KBM-7 (cell line): ENCODE measurements at places on chromosomes 6 and 20.

DNA sequence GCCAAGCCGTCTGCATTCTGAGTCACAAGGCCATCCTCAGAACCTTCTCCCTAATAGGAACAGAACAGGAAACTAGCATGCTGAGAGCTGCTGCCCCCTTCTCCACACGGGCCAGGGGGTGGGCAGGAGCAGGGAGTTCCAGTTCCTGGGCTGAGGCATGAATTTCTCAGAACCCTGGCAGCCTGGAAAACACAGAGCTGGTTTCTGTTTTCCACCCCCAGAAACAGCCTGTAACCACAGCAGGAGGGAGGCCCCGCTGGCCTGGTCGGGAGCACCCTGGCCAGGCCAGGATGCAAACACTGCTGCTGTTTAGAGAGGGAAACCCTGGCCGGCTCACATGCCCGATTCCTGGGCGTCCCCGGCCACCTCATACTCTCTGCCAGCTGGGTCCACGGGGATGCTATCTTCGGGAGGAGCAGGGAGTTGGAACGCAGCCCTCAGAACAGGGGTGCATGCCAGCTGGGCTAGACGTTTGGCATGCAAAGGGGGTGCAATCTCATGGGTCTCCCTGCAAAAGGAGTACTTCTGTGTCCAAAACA, 130.1 kb downstream of the NFATC2 start:
- DNase-seq: peak; percentile 64

DNA sequence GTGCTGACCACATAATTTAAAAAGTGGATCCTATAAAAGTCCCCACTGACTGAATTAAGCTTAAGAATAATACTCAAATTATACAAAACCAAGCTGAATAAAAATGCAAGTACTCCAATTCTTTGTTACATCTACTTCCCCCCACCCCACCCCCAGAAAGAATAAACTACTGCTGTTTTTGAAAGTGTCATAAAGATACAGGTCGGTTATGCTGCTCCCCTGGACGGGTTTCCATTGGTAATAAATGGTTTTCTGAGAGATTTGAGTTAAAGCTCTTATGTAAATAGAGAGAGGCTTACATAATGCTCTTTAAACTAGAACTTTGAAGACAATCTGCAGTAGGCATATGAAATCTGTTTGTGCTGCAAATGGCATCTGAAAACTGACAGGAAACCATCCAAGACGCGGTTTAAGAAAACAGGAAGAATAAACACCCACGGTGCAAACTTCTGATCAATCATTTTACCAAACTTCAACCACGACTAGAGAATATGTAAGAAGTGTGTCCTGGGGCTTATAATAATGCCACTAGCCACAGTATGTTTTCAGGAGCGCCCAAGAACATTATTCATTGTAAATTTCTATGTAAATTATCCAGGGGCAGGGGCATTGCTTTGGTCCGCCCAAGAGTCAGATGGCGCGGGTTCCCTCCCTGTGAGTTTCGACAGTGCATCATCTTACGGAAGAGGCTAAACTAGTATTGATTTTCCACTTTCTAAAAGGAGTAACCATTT, 10.8 kb upstream of the POU3F2 start:
- no peak for DNase-seq

DNA sequence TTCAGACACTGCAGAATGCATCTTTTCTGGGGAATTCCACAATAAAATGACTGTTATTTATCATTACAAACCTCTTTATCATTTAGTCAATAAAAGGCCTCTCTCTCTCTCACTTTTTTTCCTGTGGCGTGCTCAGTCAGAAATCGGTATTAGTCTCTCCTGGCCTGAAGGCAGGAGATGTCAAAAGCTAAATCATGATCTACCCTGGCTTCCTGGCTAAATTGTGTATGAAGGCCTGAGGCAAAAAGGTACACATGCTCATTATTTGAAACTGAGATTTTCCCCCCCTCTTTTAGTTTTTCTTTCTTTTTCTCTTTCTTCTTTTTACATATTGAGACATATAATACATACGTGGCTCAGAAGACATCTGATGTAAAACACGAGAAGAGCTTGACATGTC, 375.0 kb upstream of the SLC35B3 start:
- DNase-seq: no peak

GRCh38 chr6:165649166-165650137, 13.6 kb downstream of the PDE10A start:
- no peak for DNase-seq

GRCh38 chr6:46888578-46888977, 33.2 kb downstream of the ADGRF5 start:
- DNase-seq: no peak
